EH (cell line): ENCODE measurements at places on chromosomes 7 and 10.

- DNase-seq: no peak
These were observed 55.6 kb upstream of the LBX1 start for GRCh38 chr10:101284744-101285463.

GRCh38 chr7:106048706-106049020, 63.4 kb downstream of the SYPL1 start:
- no peak for DNase-seq

GRCh38 chr7:55187701-55188491, 169.1 kb downstream of the EGFR start:
- DNase-seq: no peak

- DNase-seq: no peak
These were observed 1020.1 kb downstream of the NXPH1 start for GRCh38 chr7:9453521-9453920.

- no peak for DNase-seq
These were observed 97.5 kb upstream of the GJD4 start for GRCh38 chr10:35507519-35508109.
